ENCODE measurements at places on chromosomes 2 and 18.

GRCh38 chr18:22974707-22975106, 41.6 kb downstream of the RBBP8 start:
- no peak for DNase-seq

DNA sequence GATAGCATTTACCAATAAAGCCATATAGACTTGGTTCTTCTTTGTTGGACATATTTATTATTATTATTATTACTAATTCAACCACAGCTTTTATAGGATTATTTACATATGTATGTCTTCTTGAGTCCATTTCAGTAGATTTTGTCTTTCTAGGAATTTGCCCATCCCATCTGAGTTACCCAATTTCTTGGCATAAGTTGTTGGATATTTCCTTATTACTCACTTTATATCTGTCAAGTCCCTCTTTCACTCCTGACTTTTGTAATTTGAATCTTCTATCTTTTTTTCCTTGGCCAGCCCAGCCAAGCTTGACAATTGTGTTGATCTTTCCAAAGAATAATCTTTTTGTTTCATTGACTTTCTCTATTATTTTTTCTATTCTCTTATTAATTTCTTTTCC, 543.7 kb downstream of the SUCLG1 start:
- no peak for DNase-seq

DNA sequence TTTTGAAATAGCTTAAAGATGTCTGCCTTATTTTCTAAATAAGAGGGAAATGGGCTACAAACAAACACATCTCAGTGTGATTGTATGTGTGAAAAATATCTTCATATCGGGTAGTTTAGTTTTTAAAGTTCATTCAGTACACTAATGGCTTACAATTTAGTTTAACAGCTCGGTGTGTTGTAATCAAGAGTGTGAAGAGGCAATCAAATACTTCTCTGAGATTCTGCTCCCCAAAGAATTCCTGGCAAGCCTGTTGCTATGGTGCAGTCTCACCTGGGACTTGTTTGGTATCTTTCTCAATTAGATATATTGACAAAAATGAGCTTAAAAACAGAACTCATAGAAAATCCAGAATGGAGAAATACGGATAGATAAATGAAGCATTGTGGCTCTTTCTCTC, 99.4 kb downstream of the PKP4 start:
- no peak for DNase-seq

- no peak for DNase-seq
Measured at GRCh38 chr18:57084331-57085271, 62.3 kb upstream of the BOD1L2 start.

GRCh38 chr2:95349568-95350322, 52.6 kb downstream of the KCNIP3 start:
- no peak for DNase-seq

- DNase-seq = no peak
Measured at GRCh38 chr18:58911766-58912165, 47.1 kb downstream of the ZNF532 start.
